ENCODE measurements at places on chromosomes 7 and 10.

DNA sequence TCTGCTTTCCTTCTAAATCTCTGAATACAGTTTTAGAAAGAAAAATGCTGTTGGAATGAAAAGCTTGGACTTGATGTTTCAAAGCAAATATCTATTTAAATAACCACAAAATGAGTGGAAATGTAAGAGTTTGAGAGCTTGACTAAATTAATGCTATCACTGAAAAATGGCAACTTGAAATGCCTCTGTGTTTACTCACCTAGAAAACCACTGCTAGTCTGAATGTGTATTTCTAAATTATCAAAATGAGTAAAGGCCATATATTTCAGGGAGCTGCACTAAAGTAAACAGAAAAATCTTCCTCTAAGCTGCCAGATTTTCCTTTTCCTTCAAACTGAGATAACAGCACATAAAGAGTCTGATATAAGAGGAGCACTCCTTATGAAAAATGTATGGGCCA lies 87.9 kb downstream of the DPY19L1 start:
- DNase-seq, result no peak

- DNase-seq, result no peak
Observed at GRCh38 chr7:1531263-1531978, 919 bp downstream of the MAFK start.

GRCh38 chr10:116385994-116386809 lies 41.4 kb upstream of the PNLIPRP3 start:
- peak; percentile 46 for DNase-seq

DNA sequence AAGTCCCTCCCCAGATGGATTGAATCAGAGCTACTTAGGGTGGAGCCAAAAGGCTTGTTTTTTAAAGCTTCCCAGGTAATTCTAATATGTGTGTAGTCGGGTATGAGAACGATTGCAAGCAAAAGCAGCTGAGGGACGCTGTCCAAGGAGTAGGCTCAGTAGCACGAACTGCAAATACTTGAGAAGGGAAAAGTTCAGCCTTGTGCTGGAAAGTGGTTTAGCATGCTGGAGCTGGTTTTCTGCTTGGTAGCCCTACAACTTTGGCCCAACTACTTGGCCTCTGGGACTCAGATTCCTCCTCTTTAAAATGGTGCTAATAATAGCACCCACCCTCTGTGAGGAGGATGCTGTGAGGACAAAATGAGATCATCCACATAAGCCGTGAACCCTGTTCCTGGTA lies 76.2 kb downstream of the AHR start:
- no peak for DNase-seq

DNA sequence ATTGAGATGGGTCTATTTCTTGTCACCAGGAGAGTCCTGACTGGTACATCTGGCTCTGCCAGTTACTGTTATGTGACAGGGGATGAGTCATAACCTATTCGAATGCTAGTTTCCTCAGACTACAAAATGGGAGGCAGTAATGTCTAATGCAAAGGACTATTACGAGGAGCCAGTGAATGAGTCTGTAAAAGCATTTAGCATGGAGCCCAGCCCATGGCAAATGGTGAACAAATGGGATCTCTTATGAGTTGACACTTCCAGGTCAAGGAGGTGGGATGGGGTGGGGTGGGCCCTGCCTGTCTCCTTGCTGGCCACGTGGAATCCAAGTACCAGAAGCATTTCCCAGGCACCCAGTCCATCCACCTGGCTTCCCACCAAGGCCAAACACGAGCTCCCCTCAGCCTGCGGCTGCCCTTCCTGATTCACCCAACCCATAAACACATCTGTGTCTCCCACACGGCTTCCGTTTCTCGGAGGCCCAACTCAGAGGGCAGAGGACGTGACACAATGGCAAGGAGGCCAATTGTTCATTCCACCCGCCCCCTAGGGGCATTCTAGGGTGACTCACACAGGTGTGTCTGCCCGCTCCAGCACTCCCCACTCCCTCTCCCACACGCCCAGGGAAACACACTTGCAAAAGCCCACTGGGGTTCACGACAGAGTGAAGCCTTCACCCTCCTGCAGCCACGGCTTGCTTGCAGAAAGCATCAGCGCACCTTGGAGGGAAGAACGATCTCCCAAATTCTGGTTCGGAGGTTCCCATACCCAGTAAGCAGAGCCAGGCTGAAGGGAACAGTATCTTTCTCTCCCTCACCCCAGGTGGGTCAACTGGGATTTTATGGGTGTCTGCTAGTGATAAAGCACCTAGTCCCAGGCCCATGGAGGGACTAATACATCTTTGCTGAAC lies 109.8 kb downstream of the SH3PXD2A start:
- no peak for DNase-seq

DNA sequence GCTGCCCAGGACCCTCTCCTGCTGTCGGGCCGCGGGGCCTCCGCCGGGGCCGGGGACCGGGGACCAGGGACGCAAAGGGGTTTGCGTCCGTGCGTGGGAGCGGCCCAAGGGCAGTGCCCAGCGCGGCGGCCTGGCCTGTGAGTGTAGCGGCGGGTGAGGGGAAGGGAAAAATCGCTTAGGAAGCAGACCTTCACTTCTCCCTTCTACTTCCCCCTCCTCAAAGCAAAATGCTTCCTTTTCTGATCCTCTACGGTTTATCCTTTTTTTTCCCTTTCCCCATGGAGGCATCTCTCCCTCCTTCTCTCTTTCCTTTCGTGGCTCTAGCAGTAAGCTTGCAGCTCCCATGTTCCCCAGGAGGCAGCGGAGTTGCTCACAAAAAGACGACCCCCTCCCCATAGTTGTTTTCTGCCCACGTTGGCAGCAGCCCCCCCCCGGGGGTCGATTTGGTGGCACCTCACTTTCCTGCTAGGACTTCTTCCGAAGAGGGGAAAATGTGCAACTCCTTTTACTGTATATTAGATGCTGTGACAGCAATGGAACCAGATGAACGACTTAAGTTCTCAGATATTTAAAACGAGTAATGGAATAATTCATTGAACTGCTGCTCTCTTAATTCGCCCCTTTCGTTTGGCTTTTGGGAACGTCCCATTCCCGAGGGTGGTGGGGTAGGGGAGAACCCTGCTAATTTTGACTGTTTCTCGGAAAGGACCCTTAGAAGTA lies 724 bp downstream of the CAPZA2 start:
- no peak for DNase-seq

DNA sequence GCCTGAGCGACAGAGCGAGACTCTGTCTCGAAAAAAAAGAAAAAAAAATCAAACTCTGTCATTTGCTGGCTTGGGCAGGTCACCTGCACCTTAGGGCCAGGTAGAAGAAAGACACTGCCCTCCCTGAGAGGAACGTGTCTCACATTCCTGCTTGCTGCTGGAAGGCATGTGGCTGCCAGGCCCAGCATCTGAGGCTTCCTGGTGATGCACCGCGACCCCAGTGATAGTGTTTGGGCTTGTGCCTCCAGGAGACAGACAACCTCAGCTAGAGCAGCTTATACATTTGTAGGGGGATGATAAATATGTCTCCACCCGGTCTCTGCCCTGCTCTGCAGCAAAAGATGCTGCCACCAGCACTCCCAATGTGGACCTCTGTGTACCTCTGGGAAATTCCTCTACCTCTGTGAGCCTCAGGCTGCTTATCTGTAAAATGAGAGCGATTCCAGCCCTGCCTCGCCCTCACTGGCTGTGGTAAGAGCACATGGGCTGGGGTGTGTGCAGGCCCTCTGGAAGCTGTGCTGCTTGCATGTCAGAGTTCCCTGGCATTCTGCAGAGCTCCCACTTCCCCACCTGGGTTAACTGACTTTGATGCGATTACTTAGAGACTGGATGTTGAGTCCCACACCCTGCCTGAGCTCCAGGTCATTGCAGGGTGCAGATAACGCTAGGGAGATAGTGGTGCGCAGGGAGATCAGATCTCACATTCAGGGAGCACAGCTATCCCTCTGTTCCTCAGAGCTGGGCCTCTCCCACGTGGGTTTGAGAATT lies 19.9 kb downstream of the SLC29A3 start:
- no peak for DNase-seq

- DNase-seq, result no peak
Observed at GRCh38 chr10:95278061-95278988, 12.5 kb downstream of the PDLIM1 start.

DNA sequence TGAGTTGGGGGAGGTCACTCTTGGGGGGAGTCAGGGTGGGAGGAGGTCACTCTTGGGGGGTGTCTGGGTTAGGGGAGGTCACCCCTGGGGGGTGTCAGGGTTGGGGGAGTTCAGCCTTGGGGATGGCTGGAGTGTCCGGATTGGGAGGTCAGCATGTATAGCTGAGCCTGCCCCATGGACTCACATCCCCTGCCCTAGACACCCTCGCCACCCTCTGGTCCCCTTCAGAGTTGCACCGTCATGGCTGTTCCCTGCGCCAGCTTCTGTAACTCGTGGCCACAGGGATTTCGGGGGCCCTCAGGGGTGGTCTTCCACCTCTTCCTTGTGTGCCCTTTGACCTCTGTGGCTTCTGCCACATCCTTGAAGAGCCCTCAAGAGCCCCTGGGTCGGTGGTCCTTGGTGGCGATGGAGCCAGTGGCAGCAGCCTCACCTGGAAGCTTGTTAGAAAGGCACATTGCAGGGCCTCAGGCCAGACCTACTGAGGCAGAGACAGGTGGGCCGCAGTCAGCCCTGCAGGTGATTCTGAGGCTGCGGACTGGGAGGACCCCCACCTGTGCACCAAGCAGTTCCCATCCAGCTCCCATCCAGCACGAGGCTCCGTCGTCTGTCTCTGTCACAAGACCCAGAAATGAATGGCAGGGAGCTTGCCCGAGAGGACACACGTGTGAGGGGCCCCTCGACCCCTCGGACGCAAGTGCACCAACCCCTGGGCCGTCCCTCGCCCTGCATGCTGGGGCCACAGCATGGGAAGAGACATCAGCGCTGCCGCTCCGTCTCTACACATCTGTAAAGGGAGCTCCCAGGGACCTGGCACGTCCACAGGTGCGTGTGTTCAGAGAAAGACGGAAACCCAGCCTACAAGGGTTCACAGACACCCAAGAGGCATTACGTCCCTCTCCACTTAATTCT lies 44.7 kb upstream of the SUN1 start:
- no peak for DNase-seq

- DNase-seq, result no peak
Observed at GRCh38 chr7:25662841-25663800, 434.8 kb upstream of the NPVF start.

DNA sequence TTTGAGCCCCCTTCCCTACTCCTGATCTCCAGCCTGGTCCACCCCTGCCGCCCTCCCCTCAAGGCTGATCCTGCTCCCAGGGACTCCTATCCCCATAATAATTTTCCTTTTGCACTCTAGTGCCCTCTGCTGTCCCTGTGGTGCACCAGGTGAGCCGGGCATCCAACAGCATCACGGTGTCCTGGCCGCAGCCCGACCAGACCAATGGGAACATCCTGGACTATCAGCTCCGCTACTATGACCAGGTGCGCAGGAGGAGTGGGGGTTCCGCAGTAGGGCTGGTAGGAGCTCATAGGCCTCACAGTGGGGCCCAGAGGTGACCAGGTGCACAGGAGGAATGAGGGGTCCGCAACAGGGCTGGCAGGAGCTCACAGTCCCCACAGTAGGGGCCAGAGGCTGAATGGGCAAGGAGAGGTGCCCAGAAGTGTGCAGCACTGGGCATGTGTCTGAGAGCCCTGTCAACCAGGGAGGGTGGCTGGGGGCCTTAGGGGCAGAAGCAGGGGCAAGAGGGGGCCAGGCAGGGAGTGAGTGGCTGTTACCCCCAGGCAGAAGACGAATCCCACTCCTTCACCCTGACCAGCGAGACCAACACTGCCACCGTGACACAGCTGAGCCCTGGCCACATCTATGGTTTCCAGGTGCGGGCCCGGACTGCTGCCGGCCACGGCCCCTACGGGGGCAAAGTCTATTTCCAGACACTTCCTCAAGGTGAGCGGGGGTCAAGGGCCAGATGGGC lies 11.7 kb downstream of the EPHB6 start:
- DNase-seq, result peak; percentile 29

GRCh38 chr7:44958645-44959344 lies 20.0 kb downstream of the MYO1G start:
- DNase-seq, result no peak

DNA sequence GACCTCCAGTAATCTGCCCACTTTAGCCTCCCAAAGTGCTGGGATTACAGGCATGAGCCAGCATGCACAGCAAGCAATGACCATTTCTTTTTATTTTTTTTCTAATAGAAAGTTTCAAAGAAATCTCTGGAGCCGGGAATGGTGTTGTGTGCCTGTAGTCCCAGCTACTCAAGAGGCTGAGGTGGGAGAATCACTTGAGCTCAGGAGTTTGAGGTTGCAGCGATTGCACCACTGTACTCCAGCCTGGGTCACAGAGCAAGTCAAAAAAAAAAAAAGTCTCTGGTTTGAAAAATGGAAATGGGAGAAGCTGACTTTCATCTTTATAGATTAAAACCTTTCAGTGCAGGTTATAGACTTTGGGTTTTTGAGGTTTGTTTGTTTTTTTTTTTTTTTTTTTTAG lies 44.8 kb upstream of the KMT2E start:
- no peak for DNase-seq

GRCh38 chr7:94303695-94304094 lies 91.0 kb upstream of the COL1A2 start:
- no peak for DNase-seq

DNA sequence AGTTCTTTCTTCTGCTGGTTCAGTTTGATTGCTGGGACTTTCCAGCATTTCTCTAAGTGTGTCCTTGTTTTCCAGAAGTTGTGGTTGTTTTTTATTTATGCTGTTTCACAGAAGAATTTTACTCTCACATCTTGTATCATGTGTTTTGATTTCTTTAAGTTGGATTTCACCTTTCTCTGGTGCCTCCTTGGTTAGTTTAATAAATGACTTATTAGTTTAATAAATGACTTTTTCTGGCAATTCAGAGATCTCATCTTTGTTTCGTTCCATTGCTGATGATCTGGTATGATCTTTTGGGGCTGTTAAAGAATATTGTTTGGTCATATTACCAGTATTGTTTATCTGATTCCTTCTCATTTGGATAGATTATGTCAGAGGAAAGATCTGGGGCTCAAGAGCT lies 59.8 kb upstream of the CYP2C9 start:
- DNase-seq, result no peak

GRCh38 chr10:21473135-21473534 lies 52.3 kb downstream of the SKIDA1 start:
- no peak for DNase-seq

- DNase-seq, result no peak
Observed at GRCh38 chr7:29113384-29114102, 32.8 kb downstream of the CPVL start.
